Tongue (tissue), 3 donors: ENCODE measurements at places on chromosomes 11 and 22. TPM values are rescaled to one million over a fixed set of nuclear protein-coding genes. Genes with fewer than 3 reads are reported as not detected.

Gene FAM180B
- 1.4 TPM for total RNA-seq

Gene RBMXL2
- not detected for total RNA-seq

Gene PNPLA3
- total RNA-seq = 0.51 TPM

DNA sequence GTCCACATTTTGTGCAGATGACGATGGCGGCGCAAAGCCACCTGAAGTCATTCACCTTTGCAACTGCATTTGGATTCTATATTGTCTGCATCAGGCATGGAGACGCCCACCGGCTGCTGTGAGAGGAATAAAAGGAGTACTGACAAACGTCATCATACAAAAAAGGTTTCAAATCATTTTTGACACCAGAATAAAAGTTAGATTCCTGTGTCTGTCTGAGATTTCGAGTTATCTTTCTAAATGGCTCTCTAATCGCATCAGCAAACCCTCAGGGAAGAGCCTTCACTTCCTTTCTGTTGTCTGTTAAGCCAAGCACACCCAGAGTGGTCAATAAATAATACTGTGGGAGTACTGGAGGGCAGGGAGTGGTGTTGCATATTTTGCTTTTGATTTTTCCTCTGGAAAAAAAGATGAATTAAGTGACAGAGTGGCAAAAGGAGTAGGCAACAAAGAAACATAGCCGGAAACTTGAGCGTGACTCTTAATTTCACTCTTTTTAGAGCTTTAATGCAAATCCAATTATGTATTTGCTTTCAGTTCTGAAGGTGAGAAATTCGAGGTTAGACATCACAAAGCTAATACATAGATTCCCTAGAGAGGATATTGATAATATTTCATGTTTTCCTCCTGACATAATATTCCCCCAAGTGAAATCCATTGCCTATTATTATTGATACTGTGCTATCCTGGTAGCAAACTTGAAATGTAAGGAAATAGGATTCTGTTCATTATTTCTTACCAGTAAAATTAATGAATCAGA is 150.8 kb upstream of the MTMR2 start:
- no peak for DNase-seq

GRCh38 chr11:70040869-70041501 is 37.1 kb upstream of the ANO1 start:
- no peak for DNase-seq
